SW480 (cell line): ENCODE measurements at places on chromosomes 4 and X.

GRCh38 chrX:132692066-132692465 is 203.2 kb upstream of the MBNL3 start:
- no peak for DNase-seq

DNA sequence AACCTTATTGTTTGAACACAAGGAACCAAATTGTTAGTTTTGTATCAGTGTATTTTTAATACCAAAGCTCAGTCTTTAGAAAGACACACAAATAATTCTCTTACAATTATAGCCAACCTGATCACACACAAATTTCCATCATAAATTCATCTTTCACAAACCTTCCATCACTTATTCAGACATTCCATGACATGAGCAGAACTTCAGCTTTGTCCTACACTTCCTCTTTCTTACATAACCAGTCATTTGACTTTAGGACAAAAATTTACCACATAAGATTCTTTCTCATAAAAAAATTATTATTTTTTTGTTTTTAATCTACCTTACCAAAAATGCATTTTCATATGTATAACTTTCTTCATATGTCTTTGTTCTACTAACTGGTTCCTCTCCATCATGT is 312.2 kb downstream of the GALNTL6 start:
- DNase-seq, result no peak

DNA sequence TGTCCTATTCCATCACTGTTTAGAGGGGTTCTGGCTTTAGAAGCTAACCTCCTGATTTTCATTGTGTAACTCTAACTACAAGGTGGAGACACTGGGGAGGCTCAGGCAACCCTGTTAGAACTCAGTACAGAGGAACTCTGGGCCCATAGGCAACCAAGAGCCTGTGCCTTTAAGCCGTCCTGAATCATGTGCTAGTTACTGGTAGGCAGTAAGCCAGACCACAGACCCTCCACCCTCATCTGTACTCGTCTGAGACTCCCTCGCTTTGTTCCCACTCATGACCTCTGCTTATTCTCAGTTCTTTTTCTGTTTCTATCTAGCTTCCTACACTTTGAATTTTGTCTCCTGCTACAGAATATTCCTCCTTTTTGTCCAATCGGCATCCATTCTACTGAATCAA is 31.4 kb downstream of the TBC1D1 start:
- no peak for DNase-seq

DNA sequence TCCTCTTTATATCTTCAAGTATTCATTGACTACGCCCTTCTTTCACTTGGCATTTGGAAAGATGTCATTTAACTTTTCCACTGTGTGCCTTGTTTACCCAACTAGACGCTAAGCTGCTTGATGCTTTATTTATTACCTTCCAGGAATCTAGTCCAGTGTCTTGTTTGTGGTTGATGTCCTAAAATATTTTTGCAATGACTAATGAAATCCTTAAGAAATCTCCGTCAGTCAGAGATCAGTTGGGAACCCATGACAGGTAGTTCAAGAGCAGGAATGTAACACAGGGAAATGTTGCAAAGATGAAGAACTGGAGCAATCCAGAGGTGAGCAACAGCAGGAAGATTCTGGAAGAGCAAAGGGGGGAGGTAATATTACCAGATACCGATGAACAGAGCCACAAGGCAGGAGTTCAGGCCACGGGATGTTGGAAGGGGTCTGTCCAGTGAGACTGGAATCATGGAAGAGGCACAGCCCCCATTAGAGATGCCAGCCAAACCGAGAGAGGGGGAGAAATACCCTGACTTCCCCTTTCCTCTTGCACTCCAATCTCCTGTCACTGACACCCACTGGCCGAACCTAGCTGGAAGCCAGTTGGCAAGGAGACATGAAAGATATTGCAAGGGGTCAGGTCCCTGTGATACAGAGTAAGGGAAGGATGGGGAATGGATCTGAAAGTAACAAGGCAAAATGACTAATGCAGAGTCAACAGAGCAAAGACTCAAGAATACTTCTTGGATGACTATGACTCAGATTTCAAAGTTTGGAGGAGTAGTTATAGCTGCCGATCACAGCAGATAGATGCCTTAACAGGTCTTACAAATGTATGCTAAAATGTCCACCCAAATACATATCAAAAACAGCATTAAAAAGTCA is 62.7 kb upstream of the PHKA2 start:
- DNase-seq, result peak; percentile 57

DNA sequence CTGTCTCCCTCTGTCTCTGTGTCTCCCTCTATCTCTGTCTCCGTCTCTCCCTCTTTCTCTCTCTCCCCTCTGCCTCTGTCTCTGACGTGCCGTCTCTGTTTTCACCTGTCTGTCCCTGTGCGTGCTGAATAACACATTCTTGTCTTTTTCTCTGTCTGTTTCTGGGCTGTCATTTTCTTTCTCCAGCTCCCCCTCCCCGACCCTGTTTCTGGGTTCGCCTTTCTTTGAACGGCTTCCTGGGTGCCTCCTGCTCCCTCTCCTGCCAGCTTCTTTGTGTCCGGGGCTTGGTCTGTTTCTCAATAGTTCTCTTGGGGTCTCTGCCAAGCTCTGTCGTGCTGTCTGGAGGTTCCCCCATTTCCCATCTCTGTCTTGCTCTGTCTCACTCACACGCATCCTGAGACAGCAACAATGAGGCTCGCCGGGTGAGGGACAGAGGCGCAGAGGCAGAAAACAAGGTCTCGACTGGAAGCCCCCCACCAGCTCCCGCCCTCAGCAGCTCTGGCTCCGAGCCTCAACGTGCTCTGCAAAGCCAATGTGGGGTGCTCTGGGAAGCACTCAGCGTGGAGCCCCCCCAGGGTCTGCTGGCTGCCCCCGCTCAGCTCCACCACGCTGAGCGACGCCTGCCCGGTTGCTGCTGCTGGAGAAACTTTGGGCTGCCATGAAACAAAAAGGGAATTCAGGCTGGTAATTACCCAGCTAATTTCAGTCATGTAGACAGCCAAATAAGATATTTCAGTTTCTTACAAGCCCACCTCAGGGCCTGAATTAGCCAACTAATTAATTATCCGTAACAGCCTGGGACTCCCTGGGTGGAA is 3.4 kb downstream of the CPLX1 start:
- no peak for DNase-seq

- peak; percentile 46 for DNase-seq
These were observed 54.2 kb downstream of the SUPT20HL2 start for GRCh38 chrX:24259544-24260240.

DNA sequence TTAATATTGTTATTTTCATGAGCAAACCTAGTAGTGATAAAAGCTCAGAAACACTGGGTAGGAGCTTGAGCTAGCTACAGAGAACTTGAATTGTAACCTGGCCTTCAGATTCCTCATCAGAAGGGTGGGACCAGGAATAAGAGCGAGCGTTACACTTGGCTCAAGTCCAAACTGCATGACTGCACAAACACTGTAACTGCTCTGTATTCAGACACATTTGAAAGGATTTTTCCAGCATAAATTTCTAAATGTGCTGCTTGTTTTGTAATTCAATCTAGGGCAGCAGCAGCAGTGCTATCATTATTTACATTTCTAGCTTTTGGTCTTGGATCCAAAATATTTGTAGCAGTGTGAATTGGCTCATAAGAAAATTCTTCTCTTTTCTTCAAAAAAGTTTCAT is 133.0 kb upstream of the TMLHE start:
- DNase-seq, result peak; percentile 22

DNA sequence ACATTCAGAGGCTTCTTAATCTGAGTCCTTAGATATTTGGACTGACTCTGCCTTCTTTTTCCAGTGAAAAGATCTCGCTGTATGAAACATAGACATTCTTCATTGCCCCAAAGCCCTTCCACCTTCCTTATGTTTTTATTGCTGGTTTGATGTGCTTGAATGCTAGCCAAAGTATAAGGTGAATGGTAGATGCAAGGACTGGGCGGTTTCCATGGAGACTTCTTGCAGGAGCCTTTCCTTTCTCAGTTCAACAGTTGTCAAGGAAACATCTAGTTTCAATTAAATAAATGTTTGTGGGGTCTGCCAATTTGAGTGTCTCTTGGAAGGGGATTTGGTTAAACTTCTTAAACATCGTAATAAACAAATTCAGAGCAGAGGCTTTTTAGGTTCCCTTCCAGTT is 46.0 kb downstream of the REPS2 start:
- DNase-seq, result no peak

- DNase-seq, result no peak
These were observed 231.7 kb upstream of the PGRMC2 start for GRCh38 chr4:128519163-128519830.

DNA sequence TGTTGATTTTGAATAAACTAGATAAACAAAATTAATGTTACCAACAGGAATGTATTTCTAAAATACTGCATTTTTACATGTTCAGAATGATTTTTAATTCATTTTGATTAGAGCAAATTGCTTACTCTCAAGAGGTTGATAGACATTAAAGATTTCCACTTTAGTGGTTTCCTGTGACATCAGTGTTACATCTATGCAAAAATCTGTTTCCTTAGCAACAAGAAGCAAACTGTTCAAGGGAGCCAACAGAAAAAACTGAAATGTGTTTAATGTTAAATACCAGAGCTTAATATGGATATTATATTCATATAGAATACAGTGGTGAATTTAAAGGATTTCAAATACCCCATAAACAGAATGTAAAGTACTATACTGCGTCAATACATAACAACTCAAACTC is 277.8 kb downstream of the GABRG1 start:
- DNase-seq, result no peak

GRCh38 chr4:26331380-26331950 is 10.7 kb downstream of the RBPJ start:
- no peak for DNase-seq

- no peak for DNase-seq
These were observed 259.2 kb downstream of the PCDH7 start for GRCh38 chr4:30979402-30979801.

GRCh38 chrX:136405126-136405525 is 82.6 kb upstream of the BRS3 start:
- no peak for DNase-seq

- DNase-seq, result no peak
These were observed 107.7 kb upstream of the RPS6KA3 start for GRCh38 chrX:20374450-20374849.

- no peak for DNase-seq
These were observed 233.7 kb upstream of the FGF13 start for GRCh38 chrX:138945219-138945618.

DNA sequence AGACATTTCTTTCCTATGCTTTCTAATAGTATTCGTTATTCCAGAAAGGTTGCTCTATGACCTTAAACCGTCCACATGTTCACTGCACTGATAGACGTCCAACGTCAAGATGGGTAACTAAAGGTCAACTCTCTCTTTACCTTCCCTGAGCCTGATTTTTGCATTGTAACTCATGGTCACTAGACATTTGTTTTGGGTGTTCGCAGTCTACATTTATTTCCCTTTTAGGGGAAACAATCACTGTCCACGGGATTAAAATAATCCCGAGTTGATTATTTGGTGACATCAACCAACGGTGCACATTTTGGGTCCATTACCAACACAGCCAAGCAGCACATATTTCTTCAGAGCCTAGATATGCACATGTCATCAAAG is 540 bp upstream of the HADH start:
- no peak for DNase-seq

GRCh38 chr4:72365016-72365415 is 204.0 kb downstream of the ADAMTS3 start:
- DNase-seq, result no peak

GRCh38 chr4:99832758-99833157 is 16.1 kb downstream of the DAPP1 start:
- DNase-seq, result no peak

DNA sequence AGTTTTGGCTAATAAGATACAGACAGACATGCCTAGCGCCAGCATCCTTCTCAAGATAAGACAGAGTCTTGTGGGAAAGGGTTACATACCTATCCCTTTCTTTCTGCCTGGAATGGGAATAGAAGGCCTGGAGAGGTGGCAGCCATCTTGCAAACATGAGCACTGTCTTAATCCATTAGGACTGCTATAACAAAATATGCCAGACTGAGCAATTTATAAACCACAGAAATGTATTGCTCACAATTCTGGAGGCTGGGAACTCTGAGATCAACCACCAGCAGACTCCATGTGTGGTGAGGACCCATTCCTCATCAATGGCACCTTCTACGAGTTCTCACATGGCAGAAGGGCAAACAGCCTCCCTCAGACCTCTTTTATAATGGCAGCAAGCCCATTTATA is 26.5 kb upstream of the NEIL3 start:
- DNase-seq, result no peak

DNA sequence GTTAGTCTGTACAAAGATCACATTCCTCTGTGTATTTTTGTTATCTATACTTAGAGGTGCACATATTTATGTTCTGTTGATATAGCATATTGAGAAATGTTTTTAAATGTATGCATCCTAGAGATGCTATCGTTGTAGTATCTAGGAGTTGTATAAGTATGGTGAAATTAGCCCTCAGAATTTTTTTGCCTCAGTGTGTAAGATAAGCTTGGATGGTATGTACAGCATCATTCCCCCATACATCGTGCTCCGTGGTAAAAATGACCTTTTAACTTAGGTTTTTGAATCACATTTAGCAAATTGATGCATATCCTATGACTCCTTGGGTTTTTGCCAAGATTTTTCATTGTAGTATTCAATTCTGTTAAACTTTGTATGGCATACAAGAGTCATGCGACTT is 113.5 kb downstream of the RPA4 start:
- DNase-seq, result no peak

- DNase-seq, result no peak
These were observed 150.8 kb upstream of the DIPK2B start for GRCh38 chrX:45351478-45351877.

GRCh38 chr4:78355306-78355705 is 196.3 kb upstream of the ANXA3 start:
- no peak for DNase-seq

DNA sequence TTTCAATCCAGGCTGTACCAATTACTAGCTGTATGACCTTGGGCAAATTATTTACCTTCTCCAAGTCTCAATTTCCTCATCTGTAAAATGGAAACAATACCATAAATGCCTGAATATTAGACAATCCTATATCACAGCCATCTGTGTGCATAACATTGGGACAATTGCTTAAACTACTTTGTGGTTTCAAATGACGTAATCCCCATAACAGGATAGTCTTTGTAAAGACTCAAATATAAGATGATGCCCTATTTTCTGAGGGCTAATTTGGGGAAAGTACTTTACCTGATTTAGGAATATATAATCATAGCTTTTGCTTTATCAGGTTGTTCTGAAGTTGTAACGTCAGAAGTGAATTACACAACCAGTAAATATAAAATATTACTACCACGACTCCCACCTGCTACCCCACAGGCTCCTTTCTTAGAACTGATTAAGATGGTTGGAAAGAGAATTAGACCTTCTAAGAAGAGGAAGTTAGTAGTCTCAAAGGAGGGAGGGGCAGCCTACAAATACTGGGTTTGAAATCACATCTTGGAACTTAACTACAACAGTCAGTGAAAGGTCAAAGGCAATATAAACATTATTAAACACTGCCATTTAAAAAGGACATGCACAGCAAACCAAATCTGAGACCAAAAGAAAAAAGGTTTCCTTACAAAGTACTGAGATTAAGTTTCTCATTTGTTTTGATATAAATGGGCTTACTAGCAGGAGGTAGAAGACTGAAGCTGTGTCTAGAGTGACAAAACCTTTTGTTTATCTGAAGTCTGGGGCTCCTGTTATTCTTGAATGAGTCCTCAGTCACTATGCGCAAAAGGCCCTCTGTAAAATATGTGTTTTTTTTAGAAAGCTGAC is 215.0 kb downstream of the SCFD2 start:
- DNase-seq, result no peak
